Ascending aorta (tissue), 2 donors: ENCODE measurements at places on chromosomes 11 and 22. TPM values are rescaled to one million over a fixed set of nuclear protein-coding genes. Genes with fewer than 3 reads are reported as not detected.

DNA sequence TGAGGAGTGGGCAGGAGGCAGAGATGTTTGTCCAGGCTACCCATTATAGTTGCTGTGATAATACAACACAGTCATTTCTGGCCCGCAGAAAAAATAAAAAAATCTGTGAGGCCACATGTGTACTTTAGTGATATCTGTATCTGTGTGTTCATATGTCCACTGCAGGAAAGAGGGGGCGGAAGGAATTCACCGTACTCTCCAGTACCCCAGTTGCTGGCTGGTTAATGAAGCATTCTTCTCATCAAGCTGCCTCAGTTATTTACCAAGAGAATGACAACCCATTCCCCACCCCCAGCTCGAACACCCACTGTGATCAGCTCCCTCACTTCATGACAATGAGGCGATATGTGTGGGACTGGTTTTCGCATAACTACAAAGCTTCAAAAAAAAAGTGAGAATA, 309.3 kb downstream of the SOX6 start:
- DNase-seq, result no peak

DNA sequence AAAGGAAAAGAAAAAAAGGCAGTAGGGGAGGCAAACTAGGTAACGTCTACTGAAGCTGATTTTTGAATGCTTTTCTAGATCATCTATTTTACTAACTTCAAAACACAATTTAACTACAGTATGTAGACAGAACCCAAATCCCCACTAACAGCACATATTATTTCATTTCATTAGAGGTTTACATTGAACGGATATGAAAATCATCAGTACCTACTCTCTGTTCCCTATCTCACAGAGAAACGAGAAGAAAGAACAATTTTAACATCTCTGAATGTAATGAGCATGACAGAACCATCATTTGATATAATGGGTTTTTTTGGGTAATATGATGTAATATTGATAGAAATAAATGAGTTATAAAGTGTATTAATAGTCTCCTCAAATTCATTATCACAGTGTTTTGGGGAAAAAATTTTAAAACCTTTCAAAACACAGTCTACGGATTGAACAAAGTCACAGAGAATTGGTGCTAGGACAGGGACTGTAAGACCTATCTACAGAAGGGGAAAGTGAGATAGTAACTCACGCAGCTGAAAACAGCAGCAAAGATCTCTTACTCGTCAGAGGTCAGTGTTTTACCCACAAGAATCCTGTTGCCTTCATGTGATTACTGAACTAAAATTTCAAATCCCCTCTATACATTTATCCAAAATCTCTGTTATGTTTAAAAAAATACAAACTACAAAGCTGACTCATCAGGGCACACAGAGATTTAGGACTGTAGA, 77.3 kb downstream of the ZBTB44 start:
- DNase-seq, result no peak

- peak; percentile 77 for DNase-seq
Measured at GRCh38 chr11:19259487-19260345, 19.0 kb upstream of the E2F8 start.

GRCh38 chr11:108351468-108351867, 115.9 kb downstream of the C11orf65 start:
- no peak for DNase-seq

The TMEM45B gene
- not detected for total RNA-seq

- DNase-seq, result no peak
Measured at GRCh38 chr22:35195821-35196220, 61.5 kb upstream of the HMGXB4 start.

The OR10A6 gene
- total RNA-seq, result not detected

DNA sequence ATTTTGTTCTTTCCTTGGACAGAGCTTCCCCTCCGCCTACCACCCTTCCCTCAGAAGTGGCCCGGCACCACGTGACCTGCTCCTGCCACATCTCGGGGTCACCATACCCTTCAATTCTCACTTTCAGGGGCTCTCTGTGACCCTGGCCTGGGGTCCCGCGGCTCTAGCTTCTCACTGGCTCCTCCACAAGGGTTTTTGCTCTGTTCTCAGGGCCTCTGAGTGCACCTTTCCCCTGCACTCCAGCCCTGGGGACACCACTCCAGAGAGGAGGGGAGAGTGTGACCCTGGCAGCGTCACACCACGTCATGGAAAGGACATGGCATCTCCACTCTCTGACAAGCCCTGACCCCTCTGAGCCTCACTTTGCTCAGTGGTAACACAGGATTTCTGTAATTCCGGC, 17.4 kb downstream of the POU2F3 start:
- DNase-seq, result no peak

GRCh38 chr22:43018615-43019014, 3.7 kb upstream of the PACSIN2 start:
- no peak for DNase-seq

The TNNI2 gene
- not detected for total RNA-seq
